CD4-positive, alpha-beta T cell treated with Interleukin-21 for 1 hour (primary cell): ENCODE measurements at places on chromosomes 12 and 14.

DNA sequence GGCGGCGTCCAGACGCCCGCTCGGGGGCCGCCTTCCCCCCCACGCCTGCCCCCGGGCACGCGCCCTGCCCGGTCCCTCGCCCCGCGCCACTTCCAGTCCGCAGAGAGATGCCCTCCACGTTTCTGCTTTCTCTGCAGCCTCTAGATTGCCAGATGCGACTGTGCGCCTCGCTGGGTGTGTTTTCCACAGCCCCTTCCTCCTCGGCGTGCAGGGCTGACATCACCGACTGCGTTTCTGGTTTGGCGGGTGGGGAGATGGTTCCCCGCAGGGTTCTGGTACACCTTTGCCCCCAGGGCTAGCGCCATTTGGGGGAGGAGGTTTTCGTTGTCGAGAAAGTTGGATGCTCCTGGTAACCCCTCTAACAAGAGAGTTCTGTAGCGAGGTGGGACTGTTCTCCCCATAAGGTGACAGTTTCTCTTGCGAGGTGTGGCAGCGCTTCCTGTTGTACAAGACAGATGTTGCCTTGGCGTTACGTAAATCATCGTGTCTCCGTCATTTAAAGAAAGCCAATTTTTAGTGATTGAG is 1.5 kb downstream of the CALM1 start:
- DNase-seq, result peak; percentile 77

- no peak for DNase-seq
Observed at GRCh38 chr14:42174357-42174756, 567.7 kb downstream of the LRFN5 start.

DNA sequence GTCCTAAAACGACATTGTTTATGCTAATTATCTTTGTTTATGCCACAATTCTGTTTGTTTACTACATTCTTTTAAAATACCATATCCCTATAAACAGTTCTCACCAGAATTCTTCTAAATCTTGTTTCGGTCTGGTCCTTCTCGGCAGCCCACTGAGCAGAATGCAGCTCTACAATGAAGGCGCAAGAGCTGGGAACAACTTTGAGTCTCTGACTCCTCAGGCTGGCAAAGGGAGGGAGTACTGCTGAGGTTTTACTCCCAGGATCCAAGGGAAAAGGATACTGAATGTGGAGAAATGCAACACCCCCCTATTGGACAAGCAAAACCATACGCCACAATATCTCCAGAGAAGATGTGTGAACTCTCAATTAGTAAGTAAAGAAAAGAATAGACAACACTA is 5.4 kb downstream of the SOX5 start:
- DNase-seq, result no peak

GRCh38 chr14:23327947-23328744 is 6.9 kb downstream of the PABPN1 start:
- DNase-seq, result peak; percentile 74

- no peak for DNase-seq
Observed at GRCh38 chr12:8849876-8850275, 27.5 kb downstream of the A2ML1 start.

- no peak for DNase-seq
Observed at GRCh38 chr14:61258985-61259384, 22.2 kb downstream of the TMEM30B start.

- no peak for DNase-seq
Observed at GRCh38 chr12:82082501-82082900, 275.7 kb downstream of the CCDC59 start.

DNA sequence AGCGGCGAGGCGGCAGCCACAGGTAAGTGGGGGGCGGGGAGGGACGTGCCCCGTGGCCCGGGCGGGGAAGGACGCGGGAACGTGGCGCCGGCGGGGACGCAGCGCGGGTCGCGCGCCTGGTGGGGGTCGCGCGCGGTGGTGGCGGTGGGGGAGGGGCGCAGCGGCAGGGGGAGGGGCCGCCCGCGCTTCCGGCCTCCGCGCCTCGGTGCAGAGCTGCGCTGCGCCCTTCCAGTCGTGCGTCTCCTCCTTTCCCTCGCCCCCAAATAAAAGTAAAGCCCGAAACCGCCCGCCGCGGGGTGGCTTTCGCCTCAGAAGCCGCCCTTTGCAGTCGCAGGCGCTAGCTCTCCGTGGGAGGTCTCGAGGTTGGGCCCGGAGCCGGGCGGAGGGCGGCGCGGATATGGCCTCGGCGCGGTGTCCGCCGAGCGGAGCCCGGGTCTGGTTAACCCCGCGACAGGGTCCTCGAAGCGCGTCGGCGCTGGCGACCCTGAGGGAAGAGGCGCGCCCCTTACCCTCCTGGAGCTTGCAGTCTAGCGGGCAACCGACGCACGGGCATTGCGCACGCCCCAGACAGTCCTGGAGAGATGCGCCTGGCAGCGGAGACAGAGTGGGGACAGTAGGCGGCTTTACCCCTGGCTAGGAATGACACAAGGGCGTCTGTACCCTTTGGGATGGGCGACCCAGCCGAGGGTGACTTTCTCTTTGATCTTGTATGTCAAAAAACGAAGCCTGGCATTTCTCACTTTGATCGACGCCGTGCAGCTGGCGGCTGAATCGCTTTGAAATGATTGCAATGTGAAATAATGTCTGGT is 589 bp downstream of the ATF1 start:
- DNase-seq, result peak; percentile 53

GRCh38 chr12:78865516-78865915 is 942 bp downstream of the SYT1 start:
- DNase-seq, result no peak

GRCh38 chr12:30323008-30323407 is 372.7 kb downstream of the IPO8 start:
- no peak for DNase-seq

DNA sequence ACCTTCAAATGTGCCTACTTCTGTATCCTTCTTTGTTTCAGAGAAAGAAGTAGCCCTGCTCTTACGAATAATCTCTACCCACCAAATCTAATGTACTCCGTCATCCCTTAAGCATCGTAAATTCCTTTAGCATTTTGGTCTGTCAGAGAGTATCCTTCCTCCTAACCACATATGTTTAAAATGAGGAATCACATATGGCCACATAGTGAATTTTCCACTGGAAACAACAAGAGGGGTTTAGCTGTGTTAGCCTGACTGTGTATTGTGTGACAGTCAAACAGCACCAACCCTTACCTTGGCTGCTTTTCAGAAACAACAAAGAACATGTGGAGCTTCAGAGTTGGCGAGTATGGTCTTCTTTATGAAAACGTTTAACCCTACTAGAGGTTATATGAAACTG is 5.5 kb downstream of the LUM start:
- DNase-seq, result no peak

GRCh38 chr14:33774723-33775470 is 176.0 kb downstream of the EGLN3 start:
- DNase-seq, result no peak

DNA sequence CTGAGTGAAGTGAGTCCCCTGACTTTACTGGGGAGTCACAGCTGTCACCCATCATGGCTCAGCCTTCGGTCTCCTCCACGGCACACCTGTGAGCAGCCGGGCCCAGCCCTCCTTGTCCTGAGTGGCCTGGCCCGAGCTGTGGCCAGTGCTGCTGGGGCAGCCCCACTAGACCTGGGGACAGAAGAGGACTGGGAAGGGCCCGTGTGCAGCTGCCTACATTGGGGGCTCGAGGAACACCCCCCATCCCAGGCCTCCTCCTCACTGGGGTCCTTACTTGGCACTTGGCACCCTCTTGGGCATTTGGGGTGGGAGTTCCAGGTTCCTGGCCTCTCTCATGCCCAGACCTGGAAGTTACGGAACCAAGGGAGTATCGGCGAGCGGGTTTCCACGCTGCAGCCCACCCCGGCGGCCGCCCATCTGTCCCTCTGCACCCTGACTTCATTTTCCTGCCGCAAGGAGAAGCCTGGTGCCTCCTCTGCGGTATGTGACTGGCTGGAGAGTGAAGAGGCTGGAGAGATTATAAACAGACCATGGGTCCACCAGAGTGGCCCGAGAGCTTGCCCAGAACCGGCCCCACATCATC is 179.7 kb downstream of the KIF26A start:
- no peak for DNase-seq
